ENCODE measurements at places on chromosomes 13 and 19. TPM values are rescaled to one million over a fixed set of nuclear protein-coding genes. Genes with fewer than 3 reads are reported as not detected.

Gene APOC4
- total RNA-seq: not detected

Gene TEX29
- not detected for total RNA-seq

Gene TMC4
- 1.3 TPM for total RNA-seq

Gene RGS9BP
- 1.3 TPM for total RNA-seq

Gene CGB5
- total RNA-seq: not detected

Gene POSTN
- 1.3 TPM for total RNA-seq

Gene CPB2
- not detected for total RNA-seq

Measured in parietal lobe (tissue), 2 donors.